Fibroblast of skin of left quadriceps (primary cell): ENCODE measurements at places on chromosomes 13 and 19.

- no peak for DNase-seq
Measured at GRCh38 chr13:57075588-57075987, 65.1 kb upstream of the PRR20A start.

- no peak for DNase-seq
Measured at GRCh38 chr19:48359123-48359522, 4.6 kb downstream of the TMEM143 start.

DNA sequence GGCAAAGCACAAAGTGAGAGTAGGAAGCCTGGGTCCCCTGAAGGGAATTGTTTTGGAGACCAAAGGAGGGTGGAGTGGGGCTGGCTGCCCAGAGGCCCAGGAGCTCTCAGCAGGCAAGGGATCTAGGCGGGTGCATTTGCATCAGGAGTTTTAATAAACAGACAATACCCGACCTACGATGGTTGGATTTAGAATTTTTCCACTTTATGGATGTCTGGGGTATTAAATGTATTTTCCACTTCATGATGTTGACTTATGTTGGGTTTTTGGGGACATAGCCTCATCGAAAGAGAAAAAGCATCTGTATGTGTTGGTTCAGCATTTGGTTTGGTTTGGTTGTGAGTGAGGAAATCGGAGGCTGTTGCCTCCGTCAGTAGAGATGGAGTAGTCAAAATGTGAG is 205.2 kb upstream of the MAB21L1 start:
- no peak for DNase-seq

GRCh38 chr19:41877916-41878905 is 1.1 kb downstream of the CD79A start:
- DNase-seq, result no peak

DNA sequence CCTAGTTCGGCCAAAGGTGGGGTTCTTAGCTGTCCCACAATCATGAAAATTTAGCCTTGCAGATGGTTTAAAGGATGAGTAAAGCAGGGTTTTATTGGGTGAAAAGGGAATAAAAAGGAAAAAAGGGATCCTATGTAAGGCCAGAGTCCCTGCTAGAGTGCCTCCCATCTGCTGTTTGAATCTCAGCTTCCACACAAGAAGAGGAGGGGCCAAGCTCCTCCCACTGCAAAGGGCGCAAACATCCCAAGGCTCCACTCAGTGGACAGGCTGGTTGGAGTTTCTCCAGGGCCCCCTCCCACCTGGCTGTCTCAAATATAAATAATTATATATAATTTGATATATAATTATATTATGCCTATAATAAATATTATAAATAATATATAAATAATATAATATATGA is 1272.1 kb upstream of the PCDH20 start:
- no peak for DNase-seq

DNA sequence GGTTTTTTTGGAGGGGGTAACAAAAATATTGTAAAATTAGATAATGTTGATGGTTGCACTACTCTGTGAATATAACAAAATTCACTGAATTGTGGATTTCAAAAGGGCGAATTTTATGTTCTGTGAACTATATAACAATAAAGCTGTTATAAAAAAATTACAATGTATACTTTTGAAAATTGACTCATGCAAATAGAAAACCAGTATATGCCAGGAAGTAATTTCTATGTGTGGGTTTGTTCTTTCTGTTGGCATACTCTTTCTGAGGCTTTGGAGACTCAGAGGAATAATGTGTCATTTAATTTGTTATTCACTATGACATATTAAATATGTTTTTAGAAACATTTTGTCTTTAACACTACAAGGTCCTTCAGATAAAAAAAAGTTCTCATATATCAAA is 310.1 kb downstream of the GPC5 start:
- no peak for DNase-seq
